ENCODE measurements at places on chromosomes 4 and X. TPM values are rescaled to one million over a fixed set of nuclear protein-coding genes. Genes with fewer than 3 reads are reported as not detected.

The SMR3B gene
- not detected for total RNA-seq

The C4orf36 gene
- not detected for total RNA-seq

The CDX4 gene
- not detected for total RNA-seq

The BBS12 gene
- 1.7 TPM for total RNA-seq

The CTAG1B gene
- total RNA-seq = not detected

The NAA11 gene
- total RNA-seq = not detected

The PTPN13 gene
- total RNA-seq = 0.53 TPM

The IL2RG gene
- 312 TPM for total RNA-seq

The DKK2 gene
- total RNA-seq = not detected

DNA sequence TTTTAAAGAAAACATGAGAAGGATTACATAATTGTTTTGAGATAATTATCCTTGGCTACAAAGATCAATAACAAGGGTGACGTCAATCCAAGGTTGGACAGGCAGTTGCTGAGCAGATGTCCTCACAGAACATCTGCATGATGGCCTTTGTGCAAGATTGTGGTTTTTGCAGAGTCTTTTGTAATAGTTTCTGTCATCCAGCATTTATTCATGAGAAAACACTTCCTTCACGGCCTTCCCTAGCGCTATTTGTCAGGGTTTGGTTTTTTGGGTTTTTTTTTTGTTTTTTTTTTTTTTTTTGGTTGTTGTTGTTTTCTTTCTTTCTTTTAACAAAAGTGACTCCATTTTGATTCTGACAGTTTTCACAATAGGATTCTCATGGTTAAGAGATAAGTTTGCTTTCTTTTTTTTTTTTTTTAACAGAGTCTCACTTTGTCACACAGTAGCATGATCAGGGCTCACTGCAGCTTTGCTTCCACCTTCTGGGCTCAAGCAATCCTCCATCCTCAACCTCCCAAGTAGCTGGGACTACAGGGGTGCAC lies 31.5 kb upstream of the ELF2 start:
- H3K27ac ChIP-seq = no peak overlapping the region
- no peaks in the 10 kb centered on the region for H3K36me3 ChIP-seq
- H3K27me3 ChIP-seq = no peaks in the 10 kb centered on the region
- no peak for DNase-seq
- no peaks in the 10 kb centered on the region for H3K4me1 ChIP-seq

- no peaks in the 10 kb centered on the region for H3K27me3 ChIP-seq
- no peak for DNase-seq
- no peak overlapping the region for H3K4me3 ChIP-seq
- no peaks in the 10 kb centered on the region for H3K36me3 ChIP-seq
Measured at GRCh38 chrX:129938081-129938480, 32.1 kb downstream of the UTP14A start.

DNA sequence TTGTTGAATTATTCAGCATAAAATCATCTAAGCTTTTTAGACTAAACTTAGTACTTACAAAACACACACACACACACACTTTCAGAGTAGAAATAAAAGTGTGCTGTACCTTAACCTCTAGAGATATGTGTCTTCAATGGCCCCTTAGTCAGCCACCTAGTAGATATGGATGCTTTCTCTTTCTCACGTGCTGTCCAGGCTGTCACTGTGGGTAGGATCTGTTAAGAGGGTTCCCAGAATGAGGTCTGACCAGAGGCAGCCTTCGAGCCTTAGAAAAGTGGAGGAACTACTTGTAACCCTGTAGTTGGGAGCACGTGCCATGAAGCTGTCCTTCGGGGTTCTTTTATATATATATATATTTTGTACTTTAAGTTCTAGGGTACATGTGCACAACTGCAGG lies 117.9 kb downstream of the COL4A5 start:
- H3K4me1 ChIP-seq = no peaks in the 10 kb centered on the region
- no peak overlapping the region for H3K27ac ChIP-seq
- no peaks in the 10 kb centered on the region for H3K36me3 ChIP-seq

DNA sequence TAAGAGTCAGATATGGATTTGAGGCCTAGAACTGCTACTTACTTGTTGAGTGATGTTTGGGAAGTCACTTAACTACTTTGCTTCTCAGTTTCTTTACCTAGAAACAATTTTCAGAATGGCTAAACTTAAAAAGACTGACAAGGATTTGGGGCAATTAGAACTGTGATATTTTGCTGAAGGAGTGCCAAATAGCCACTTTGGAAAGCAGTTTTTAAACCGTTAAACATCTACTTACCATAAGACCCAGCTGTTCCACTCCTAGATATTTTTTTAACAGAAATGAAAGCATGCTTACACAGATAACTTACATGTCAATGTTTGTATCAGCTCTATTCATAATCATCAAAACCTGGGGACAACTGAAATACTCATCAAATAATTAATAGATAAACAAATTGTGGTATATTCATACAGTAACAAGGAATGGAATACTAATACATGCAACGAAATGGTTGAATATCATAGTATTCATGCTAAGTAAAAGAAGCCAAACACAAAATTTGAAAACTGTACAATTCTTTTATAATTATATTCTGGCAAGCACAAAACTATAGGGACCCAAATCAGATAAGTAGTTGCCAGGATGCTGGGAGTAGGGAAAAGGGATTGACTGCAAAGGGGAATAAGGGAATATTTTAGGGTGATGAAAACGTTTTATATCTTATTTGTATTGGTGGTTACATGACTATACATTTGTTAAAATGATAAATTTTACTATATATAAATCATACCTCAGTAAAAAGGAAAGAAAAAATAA lies 24.0 kb downstream of the RPA4 start:
- DNase-seq = no peak
- no peaks in the 10 kb centered on the region for H3K27me3 ChIP-seq
- no peak overlapping the region for H3K27ac ChIP-seq
- H3K4me1 ChIP-seq = no peaks in the 10 kb centered on the region
- no peak overlapping the region for H3K4me3 ChIP-seq

- no peak for DNase-seq
- H3K36me3 ChIP-seq = no peaks in the 10 kb centered on the region
- no peak overlapping the region for H3K27ac ChIP-seq
- H3K4me3 ChIP-seq = no peak overlapping the region
Measured at GRCh38 chrX:45198301-45198700, 2.4 kb downstream of the DIPK2B start.

DNA sequence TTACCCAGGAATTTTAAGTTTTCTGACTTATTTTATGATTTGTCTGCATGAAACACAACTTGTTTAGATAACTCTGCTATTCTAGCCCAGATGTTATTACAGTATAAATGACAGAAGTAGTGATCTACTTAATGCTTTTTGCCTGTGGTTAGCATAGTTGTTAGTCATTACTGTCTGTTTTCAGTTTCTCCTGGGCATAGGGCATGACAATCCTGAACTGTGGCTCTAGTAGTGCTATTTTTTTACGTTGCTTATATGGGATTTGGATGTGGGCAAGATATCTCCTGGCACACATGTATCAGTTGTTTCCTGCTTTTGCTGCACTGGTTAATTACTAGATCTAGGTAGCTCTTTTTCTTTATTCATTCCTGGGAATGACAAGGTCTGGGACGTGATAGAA lies 1005.8 kb downstream of the PCDH18 start:
- no peak overlapping the region for H3K4me3 ChIP-seq
- no peaks in the 10 kb centered on the region for H3K27me3 ChIP-seq
- no peaks in the 10 kb centered on the region for H3K36me3 ChIP-seq
- no peak overlapping the region for H3K27ac ChIP-seq
- no peaks in the 10 kb centered on the region for H3K4me1 ChIP-seq

- no peaks in the 10 kb centered on the region for H3K4me1 ChIP-seq
- no peak for DNase-seq
- no peak overlapping the region for H3K4me3 ChIP-seq
- H3K27me3 ChIP-seq = no peaks in the 10 kb centered on the region
Measured at GRCh38 chrX:140713174-140713539, 3.6 kb downstream of the LINC00632 start.

GRCh38 chr4:111466811-111467604 lies 678.2 kb upstream of the FAM241A start:
- H3K4me3 ChIP-seq = no peak overlapping the region
- no peak overlapping the region for H3K27ac ChIP-seq
- no peak for DNase-seq

DNA sequence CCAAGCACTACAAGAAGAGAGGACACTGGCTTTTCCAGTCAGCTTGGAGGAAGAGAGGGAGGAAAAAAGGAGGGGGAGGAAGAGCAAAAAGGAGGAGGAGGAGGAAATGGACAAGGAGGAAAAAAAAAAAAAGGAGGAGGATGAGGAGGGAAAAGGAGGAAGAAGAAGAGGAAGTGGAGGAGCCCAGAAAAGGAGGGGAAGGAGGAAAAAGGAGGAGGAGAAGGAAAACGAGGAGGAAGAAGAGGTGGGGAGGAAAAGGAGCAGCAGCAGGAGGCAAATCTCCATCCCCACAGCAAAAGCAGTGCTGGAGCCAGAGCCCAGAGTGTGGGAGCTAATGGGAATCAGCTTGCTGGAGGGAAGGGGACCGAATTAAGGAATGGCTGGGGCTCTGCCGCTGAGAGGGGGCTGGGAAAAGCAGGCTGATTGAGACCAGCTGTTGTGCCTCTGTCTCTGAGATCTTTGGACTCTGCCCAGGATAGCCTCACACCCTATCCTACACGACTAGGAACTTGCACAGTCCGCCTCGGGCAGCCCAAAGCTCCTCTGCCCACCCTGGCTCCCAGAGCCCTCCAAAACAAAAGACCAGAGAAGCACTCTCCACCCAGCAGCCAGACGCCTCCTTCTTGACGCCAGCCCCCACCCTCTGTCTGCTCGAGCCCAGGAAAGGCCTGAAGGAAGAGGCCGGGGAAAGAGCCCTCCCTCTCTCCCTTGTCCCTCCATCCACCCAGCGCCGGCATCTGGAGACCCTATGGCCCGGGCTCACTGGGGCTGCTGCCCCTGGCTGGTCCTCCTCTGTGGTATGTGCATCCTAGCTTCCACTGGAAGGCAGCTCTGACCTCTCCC lies at the start of gene XPNPEP2:
TSS of gene XPNPEP2 (plus strand) at position 514 of the 843 bp plus-strand sequence. CDS start at position 749, 235 bp downstream.
- H3K36me3 ChIP-seq = no peaks in the 10 kb centered on the region
- no peak within 1 kb of the TSS for H3K27ac ChIP-seq
- H3K4me3 ChIP-seq = no peak within 1 kb of the TSS
- no peaks in the 10 kb centered on the region for H3K27me3 ChIP-seq

DNA sequence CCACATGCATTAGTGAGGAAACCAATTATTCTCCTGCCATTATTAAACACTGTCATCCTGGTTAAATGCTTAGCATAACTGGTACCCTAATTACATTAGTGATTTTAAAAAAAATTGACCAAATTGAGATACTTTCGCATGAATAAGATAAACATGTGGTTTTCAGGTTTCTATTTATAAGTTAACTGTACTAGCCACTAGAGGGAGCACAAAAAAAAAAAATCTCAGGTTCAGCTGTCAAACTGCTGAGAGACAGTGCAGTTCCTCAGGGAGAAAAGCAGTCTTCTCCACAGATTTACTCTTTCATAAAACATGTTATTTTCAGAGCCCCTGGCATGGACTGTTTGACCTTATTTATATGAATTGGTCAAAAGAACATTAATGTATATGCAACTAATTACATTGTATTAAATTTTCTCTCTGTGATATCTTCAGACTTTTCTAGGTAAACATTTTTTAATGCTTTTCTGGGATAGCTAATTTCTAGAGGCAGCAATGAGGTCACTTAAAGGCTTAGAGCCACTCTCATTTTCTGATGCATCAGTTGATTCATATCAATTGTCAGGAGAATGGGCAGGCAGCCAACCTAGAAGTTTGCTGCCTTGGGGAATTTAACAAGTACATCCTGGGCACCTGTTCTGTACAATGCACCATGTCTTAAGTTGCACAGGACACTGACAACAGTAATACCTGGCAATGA lies 167.5 kb downstream of the CDS1 start:
- no peak overlapping the region for H3K4me3 ChIP-seq
- peak; percentile 5 for DNase-seq
- no peak overlapping the region for H3K27ac ChIP-seq
- no peaks in the 10 kb centered on the region for H3K36me3 ChIP-seq

DNA sequence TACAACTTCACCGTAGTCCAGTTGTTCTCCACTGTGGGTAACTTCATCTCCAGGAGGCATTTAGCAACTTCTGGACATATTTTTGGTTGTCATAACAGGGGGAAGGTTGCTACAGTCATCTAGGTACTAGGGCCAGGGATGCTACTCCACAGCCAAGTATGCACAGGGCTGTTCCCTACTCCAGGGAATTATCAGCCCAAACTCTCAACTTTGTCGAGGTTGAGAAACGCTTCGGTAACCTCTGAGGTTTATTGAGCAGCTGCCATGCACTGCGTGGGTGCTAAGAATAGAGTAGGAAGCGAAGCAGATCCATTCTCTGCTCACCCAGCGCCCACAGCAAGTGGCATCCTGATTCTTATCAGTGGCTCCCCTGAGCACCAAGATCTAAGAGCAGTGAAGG lies 8.2 kb downstream of the FGFBP1 start:
- no peak overlapping the region for H3K27ac ChIP-seq
- H3K36me3 ChIP-seq = no peaks in the 10 kb centered on the region
- H3K4me3 ChIP-seq = no peak overlapping the region
- no peaks in the 10 kb centered on the region for H3K4me1 ChIP-seq

GRCh38 chrX:41002026-41002425 lies 83.2 kb upstream of the USP9X start:
- no peak overlapping the region for H3K27ac ChIP-seq
- no peaks in the 10 kb centered on the region for H3K27me3 ChIP-seq
- no peak overlapping the region for H3K4me3 ChIP-seq
- no peaks in the 10 kb centered on the region for H3K36me3 ChIP-seq
- no peaks in the 10 kb centered on the region for H3K4me1 ChIP-seq
- no peak for DNase-seq

GRCh38 chrX:153060095-153060445 lies 3.8 kb downstream of the PNMA3 start:
- no peak overlapping the region for H3K4me3 ChIP-seq
- no peak for DNase-seq
- H3K36me3 ChIP-seq = no peaks in the 10 kb centered on the region

GRCh38 chr4:122733787-122734120 lies 1.2 kb downstream of the BBS12 start:
- no peak for DNase-seq
- H3K4me3 ChIP-seq = peak overlapping the region; percentile 94
- no peaks in the 10 kb centered on the region for H3K36me3 ChIP-seq
